Stimulated activated CD8-positive, alpha-beta memory T cell treated with anti-CD3 and anti-CD28 coated beads, Interleukin-4, amount 100 ng/mL, for 4 hours (primary cell): ENCODE measurements at places on chromosomes 7 and 10.

DNA sequence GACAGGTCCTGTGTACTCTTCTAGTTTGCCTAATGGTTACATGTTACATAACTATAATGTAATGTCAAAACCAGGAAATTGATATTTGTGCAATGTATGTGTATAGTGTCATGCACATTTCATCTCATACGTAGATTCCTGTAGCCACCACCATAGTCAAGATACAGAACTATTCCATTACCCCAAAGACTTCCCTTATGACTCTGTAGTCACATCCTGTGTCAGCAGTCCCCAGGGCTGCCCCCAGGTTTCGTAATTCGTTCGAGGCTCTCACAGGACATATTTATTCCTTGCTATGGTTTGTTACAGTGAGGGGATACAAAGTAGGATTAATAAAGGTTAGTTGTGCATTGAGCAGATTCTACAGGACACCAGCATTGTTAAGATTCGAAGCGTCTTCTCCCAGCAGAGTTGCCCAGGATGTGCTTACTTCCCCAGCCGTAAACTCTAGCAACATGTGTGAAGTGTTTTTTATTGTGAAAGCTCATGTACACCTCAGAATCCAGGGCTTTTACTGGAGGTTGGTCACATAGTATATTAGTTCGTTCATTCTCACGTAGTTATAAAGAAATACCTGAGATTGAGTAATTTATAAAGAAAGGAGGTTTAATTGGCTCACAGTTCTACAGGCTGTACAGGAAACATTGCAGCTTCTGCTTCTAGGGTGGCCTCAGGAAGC lies 18.6 kb downstream of the RABGEF1 start:
- DNase-seq: no peak

DNA sequence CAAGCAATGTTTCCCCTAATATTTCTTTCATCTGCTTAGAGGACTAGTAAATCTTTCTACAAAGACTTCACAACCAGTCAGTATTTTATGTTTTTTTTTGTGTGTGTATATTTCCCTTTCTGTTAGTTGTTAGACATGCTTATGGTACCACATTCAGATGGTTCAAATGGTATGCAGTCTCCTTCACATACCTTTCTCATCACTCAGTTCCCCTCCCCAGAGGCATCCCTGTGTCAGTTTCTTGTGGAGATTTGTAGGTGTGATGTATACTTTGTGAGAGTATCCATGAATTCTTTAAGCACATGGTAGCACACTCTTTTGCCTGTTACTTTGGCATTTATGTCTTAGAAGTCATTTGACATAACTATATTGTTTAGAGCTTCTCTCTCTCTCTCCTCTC lies 4.4 kb downstream of the ZNF485 start:
- DNase-seq: no peak

DNA sequence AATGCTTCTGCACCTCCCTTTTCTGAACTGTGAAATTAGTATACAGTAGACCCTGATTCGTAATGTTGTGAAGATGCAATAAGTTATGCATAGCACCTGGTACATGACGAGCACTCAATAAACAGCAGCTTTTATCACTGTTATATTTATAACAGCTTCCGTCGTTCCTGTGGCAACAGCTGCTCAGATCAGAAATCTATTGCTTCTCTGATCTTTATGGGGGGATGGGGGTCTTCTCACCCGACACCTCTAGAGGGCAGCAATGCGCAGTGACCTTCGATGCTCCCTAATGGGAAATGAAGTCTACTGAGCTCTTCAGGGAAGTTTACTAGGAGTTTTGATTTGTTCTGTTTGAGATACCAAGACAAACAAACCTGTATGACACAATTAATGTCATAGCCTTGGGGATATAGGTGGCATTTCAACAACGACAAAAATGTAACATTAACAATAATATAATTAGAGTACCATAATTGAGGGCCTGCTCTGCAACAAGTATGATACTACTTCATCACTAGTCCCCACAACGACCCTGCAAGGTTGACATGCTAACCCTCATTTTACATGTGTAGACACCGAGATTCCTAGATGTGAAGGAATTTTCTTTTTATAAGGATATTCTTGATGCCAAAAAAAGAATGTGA lies 289.6 kb downstream of the SFMBT2 start:
- peak; percentile 50 for DNase-seq

DNA sequence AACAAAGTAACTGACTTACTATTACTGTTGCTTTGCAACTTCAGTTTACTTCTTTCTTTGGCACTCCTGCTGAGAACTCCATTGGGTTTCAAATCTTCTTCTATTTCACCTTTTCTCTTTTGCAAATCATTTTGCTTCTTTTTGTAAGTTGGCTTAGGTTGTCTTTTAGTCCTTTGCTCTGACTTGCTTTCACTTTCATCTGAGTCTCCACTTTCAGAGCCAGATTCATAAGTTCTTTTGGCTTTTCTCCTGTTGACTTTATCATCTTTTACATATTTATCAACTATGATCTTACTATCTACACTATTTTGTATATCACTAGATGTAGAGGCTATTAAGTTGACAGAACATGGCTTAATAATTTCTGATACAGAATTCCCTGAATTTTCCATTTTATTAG lies 73.4 kb downstream of the NRBF2 start:
- DNase-seq: no peak

DNA sequence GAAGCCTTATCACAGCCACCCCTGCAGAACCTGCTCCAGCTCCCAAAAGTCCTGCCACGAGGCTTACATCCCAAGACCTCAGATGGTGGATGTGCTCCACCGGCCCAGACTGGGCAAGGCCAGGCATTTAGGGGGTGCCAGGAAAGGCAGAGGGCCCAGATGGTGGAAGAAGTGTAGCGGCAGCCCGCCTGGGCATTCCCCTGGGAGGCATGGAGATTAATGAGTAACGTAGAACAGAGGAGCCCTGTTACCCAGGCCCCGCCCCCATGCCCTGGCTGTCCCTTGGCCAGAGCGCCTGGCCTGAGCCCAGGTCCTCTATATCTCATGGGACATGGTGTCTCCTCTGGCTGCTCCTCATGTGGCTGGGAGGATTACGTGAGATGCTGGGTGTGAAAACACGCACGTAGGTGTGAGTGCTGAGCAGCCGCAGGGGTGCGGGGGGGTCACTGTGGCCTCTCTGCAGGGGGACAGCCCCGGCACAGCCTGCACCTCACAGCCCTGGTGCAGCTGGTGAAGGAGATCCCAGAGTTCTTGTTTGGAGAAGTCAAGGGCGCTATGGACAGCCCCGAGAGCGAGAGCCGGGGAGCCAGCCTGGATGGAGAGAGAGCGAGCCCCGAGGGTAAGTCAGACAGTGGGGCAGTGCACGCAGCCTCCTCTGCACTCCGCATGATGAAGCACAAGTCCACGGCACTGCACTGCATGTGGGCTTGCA lies 52.9 kb downstream of the ZNF467 start:
- DNase-seq: no peak

DNA sequence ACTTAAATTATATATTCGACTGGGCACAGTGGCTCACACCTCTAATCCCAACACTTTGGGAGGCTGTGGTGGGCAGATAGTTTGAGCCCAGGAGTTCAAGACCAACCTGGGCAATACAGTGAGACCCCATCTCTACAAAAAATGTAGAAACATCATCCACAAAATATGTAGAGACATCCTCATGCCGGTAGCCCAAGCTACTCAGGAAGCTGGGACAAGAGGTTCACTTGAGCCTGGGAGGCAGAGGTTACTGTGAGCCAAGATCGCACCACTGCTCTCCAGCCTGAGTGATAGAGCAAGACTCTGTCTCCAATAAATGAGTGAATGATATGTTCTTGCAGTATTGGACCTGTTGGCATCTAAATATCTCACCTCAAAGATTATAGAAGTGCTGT lies 22.6 kb upstream of the TNS3 start:
- DNase-seq: no peak

- DNase-seq: no peak
Observed at GRCh38 chr10:45422207-45422865, 48.3 kb downstream of the ALOX5 start.

DNA sequence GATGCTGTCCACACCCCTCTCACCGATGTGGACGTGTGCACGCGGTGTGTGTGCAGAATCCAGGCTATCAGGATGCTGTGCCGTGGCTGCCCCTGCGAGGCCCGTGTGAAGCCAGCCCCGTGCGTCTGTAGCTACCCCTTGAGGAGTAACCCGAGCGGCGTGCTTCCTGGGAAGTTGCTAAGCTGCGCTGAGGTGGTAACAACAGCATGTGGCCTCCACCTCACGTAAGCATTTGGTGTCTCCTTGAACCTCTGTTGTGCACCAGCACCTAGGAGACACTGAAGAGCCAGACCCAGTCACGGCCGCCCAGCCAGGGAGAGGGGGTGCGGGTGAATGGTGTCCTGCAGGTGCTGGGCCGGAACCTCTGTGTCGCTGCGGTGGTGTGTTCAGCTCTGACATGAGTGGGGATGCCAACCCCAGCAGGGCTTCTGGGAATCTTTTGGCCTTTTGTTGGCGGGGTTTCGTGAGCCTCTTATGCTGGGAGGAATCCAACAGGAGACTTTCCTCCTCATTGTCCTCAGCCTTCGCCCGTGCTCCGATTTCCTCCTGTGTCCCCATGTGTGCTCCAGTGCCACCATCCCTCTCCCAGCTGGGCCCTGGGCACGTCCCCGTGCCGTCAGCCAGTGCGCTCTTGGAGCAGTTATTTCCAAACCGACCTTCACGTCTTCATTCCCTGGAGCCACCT lies 60.4 kb downstream of the DNAJB6 start:
- no peak for DNase-seq

DNA sequence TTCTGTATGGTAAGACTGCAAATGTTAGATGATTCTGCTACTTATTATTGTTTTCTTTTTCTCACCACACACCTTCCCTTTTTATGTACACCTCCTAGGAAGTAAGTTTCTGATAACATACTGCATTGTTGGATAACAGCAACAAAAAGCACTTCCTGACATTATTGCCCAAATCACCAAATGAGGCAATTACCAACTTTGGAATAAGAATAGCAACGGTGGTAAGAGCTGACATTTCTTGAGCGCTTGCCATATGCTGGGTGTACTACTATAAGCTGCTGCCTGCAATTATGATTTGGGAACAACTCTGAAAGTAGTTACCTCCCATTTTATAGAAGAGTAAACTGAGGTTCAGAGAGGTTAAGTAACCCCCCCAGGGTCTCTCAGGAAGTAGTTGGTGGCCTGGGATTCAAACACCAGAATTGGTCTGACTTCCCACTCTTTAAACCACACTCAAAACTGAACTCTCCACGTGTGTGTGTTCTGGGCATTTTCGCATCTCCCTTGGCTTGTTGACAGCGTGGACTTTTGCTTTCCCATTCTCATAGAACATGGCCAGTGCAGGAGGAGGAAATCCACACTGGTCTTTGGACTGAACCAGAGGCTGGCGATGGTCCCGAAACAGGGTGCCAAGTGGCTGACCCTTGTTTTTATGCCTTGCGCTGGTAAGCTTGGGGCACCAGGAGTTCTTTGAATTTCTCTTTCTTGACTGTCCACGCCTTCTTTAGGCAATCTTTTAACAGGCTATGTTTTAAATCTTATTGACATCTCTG lies 71.4 kb downstream of the TCF7L2 start:
- no peak for DNase-seq

DNA sequence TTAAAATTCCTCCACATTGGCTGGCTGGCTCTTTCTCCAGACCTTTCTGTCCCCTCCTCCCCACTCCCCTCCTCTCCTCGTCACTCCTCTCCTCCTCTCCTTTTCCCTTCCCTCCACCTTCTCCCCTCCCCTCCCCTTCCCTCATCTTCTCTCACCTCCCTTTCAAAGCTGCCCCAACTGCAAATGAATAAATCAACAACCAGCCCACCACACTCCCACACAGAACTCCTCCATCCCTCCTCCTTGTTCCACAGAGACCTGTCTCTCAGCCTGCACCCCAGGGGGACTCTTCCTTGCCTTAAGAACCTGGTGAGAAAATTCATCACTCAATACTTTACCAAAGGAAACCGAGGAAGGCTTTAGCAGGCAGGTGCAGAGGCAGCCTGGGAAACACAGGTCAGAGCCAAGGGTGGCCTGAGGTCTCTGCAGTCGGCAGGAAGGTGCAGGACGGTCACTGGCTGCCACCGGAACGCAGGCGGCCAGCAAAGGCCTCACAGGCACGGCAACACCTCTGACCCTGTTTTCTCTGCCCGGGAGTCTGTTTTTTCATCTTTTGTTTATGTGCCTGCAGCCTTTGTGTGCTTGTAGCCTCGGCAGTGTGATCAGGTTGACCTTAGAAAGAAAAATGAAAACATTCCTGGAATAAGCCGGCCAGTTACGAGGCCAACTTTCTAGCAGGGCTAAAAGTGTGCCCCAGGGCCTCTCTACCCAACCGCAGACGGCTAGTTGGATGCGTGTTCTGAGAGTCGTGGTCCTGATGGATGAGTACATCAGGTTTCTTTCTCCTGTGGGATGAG lies 207.6 kb upstream of the KLF6 start:
- no peak for DNase-seq

DNA sequence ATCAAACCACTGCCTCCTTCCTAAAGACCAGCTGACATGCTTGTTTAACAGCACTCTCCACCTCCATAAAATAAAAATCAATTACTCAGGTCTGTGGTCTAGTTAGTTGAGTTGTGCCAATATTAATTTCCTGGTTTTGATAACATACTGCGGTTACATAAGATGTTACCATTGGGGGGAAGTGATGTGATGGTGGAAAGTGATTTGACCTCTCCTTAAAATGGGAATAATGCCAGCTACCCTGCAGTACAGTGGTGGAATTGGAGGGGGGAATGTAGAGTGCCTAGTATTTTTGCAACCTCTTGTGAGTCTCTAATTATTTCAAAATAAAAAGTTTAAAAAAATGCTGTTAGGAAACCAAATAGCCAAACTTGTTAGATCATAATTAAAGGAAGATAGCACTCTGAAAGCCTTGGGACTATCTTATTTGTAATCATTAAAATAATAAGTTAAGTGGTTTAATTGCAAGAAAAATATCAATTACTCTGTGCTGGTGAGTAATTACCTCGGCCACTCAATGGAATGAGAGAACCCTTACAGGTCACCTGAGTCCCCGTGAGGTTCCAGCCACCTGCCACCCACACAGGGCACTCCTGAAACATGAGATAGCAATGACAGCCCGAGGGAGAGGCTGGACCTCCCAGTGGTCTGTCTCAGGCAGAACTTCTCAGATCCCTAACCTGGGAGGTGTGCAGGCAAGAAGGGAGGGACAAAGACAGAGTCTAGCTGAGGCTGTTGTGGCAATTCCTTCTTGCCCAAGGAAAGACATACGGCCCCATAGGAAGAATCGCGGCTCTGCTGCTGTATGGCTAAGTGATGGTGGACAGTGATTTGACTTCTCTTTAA lies 94.1 kb downstream of the SH3PXD2A start:
- no peak for DNase-seq

GRCh38 chr7:68866200-68866570 lies 732.1 kb upstream of the AUTS2 start:
- no peak for DNase-seq

- DNase-seq: no peak
Observed at GRCh38 chr7:37765872-37766525, 82.4 kb upstream of the NME8 start.

DNA sequence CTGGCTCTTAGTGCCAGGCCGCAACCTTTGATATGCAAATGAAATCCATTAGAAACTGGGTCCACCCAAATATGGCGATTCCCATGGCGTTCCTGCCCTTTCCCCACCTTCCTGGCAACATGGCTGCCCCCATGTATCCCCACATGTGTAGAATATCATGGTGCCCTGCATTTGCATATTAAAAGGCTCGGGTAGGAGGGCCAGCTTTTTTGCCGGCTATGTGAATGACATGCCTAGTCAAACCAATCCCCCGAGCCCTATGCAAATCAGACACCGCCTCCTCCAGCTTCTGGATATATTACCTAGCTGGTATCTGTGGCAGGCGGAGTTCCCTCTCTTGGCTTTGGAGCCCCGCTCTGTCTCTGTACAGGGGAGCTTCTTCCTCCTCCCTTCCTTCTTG lies 18.3 kb downstream of the MMS19 start:
- no peak for DNase-seq
